ENCODE measurements at places on chromosomes 5 and 9.

DNA sequence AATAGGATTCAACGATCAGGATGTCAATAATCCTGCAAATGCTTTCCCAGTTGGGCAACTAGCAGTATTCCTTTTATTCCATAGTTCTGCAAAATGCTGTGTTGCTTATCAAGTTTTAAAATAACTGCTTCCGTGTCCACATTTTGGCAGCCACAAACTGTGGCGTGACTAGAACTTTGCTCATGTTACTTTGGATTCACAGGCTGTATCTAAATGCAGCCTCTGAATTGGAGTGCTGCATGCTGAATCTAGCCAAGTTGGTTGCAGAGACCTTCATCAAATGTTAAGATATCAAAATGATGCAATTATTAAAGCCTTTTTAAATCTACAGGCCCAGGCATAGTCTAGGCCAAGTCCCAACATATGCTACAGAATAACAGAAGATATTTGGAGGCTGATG lies 249.2 kb downstream of the NR2F1-AS1 start:
- DNase-seq: no peak

- DNase-seq: no peak
Observed at GRCh38 chr5:57318251-57318650, 144.4 kb downstream of the GPBP1 start.

GRCh38 chr9:123407217-123407851 lies 51.3 kb downstream of the CRB2 start:
- DNase-seq: no peak

DNA sequence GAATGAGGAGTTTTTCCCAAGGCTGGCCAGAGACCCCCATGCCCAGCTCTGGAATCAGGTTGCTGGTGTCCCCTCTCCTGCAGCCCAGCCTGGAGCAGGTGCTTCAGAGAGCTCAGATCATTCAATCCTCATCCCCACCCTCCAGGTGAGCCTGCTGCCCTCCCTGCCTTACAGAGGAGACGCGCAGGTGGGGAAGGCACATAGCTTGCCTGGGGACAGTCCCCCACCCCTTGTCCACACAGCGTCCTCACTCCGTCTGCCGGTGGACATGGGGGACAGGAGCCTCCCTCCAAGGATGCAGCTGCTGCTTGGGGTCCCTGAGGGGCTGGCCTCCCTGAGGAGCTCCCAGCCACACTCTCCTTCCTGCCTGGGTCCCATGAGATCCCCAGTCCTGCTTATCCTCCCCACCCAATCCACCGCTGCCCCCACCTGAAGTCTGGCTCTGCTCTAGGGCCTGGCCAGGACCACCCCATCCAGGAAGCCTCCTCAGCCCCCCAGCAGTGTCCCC lies 17.1 kb upstream of the QSOX2 start:
- no peak for DNase-seq

DNA sequence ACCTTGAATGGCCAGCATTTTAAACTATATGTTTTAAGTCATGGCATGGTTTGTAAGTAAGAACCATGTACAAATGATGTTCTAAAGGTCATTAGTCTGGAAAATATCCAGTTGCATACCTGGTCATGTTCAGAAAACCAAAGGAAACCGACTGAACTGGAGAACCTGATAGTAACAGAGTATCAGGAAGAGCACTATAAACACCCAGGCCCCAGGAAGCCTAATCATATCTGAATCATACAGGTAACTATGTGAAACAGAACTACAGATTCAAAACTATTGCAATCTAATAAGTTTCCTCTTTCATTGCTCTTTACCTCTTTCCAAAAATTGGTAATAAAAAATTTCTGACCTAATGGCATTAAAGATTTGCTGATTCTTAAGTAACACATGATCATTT lies 500.3 kb downstream of the ARHGEF28 start:
- no peak for DNase-seq

All from fibroblast of skin of left biceps (primary cell).